ENCODE measurements at places on chromosomes 1 and 21.

DNA sequence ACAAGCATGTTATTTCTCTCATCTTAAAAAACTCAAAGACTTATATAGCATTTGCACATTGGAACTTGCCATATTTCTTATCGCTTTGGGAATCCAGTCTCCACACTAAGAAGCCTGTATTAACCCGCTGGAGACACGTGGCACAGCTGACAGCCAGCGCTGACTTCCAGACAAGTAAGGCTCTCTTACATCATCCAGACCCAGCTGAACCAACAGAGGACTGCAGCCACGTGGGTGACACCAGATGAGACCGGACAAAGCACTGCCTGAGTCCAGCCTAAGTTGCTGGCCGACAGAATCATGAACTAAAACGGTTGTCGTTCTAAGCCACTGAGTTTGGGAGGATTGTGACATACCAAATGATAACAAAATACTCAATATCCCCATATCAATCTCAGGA lies 6.3 kb upstream of the CD247 start:
- DNase-seq = no peak

GRCh38 chr1:185152187-185152767 lies 4.5 kb downstream of the TRMT1L start:
- no peak for DNase-seq

DNA sequence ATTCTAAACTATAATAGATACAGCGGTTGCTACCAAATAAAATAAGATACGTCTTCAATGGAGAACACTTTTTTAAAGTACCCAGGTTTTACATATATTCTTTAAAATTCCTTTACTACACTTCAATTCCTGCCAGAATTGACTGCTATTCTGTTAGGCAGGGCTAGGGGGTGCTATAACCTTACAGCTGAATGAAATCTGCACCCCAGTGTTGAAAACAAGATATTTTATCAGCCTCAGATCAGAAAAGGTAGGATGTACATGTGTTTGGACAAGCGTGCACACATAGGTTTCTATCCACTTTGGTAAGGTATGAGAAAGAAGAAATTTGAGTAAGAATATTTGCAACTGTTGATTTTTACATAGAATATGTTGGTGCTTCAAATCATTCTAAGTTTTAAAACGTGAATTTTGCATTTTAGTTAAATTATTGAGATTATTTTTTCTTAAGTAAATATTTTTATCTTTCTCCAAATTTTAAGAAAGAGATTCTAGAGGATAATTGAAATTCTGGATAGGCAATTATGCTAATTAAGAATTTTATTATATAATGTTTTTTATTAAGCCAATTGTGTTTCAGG lies 490.8 kb upstream of the ADGRL4 start:
- DNase-seq = peak; percentile 10

- DNase-seq = no peak
Observed at GRCh38 chr1:9654834-9655723, 3.5 kb downstream of the PIK3CD start.

- DNase-seq = no peak
Observed at GRCh38 chr1:222757646-222758268, 20.8 kb downstream of the FAM177B start.

- no peak for DNase-seq
Observed at GRCh38 chr1:171699531-171699930, 42.3 kb downstream of the VAMP4 start.

DNA sequence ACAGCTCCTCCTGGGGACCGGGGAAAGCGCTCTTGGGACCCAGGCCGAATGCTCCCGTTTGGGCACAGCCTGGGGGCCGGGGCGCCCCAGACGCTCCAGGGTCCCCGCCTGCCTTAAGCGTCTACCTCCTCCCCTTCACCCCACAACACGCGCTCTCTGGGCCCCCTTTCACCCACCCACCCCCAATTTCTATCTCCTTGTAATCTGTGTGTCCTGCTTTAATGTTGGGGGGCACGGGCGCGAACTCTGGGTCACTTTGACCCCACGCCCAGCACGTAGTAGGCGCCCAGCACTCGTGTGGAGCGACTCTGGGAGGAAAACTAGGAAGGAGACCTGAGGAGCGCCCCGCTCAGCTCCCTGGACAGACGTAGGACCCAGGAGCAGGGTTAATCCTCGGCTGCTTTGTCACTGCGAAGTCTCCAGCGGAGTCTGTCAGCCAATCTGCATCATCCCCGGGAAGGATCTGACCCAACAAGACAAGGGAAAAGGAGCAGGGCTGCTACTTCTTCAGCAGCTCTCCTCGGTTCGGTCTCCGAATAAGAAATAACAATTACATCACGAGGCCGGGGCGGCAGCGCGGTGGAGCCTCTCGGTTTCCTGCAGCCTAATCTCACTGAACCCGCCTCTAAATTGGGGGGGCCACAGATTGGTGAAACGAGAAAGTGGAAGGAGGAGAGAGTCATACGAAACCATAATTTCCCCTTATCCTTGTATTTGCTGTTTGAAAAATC lies 757 bp upstream of the NRIP1 start:
- DNase-seq = peak; percentile 72

- DNase-seq = no peak
Observed at GRCh38 chr1:208085655-208086515, 158.3 kb downstream of the PLXNA2 start.

- DNase-seq = no peak
Observed at GRCh38 chr1:192546596-192547190, 28.9 kb upstream of the RGS1 start.

DNA sequence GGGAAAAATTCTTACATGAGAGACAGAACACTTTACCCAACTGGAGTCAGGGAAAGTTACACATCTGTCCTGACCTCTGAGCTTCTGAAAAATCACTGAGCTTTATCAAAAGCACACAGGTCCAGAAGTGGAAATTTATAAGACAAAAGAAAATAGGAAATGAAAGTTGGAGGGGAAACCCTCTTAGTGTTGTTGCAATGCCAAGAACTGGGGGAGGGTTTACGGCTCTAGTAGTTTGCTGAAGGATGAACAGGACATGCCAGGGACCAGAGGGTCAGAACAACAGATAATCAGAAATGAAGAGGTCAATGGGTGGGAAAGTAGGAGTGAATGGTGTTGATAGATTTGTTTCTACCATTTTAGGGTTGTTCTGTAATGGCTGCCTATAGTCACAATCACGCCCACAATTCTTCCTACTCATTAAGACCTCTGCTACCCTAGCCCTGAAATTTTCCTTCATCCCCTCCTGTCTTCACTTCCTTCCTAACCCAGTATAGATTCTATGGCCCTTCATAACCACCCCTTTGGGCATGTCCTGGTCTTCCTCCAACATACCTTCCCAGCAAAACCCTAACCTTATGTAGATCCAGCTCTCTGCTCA lies 30.3 kb upstream of the FMOD start:
- DNase-seq = no peak

DNA sequence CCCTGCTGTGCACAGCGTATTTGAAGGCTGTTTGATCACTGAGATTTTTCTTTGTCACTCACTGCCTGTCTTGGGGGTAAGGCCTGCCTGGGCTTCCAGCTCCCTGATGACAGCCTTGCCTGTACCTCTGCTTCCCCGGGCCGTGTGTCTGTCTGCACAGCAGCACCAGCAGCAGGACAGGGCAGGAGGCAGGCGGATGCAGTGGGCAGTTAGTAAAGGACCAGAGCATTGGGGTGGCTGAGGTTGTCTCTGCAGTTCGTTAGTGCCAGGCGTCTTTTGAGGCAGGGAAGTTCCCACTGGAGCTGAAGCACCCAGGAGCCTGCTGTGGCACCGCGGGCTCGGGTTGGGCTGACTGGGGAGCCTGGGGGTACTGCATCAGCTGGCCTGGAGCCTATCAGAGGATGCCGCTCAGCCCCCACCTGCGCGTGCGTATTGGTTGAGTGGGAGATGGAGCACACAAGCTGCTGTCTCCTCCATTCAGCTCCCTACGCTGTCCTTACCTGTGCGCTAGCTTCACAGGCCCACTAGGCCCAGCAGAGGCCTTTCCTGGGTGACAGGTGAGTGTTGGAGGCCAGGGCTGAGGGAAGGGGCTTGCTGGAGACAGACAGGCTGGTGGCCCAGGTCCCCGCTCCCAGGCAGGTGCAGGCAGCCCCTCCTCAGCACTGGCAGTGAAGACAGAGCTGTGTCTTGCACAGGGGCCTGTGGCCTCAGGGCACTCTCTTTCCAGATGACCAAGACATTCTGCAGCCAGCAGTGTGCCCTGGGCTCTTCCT lies 28.2 kb downstream of the SNAP47 start:
- DNase-seq = no peak

DNA sequence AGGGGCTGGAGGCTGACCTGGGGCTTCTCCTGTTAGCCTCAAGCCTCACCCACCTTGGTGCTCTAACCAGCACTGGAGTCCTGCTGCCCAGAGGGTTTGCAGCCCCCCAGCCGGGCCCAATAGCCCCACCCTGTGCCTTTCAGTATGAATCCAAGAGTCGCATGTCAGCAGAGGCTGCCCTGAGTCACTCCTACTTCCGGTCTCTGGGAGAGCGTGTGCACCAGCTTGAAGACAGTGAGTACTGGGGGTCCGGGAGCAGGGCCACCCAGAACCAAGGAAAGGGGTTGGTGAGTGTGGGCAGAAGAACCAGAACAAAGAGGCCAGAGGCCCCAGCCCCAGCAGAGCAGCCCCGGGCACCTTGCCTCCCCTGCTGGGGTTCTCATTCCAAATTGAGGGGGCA lies 25.6 kb downstream of the CDK18 start:
- no peak for DNase-seq

DNA sequence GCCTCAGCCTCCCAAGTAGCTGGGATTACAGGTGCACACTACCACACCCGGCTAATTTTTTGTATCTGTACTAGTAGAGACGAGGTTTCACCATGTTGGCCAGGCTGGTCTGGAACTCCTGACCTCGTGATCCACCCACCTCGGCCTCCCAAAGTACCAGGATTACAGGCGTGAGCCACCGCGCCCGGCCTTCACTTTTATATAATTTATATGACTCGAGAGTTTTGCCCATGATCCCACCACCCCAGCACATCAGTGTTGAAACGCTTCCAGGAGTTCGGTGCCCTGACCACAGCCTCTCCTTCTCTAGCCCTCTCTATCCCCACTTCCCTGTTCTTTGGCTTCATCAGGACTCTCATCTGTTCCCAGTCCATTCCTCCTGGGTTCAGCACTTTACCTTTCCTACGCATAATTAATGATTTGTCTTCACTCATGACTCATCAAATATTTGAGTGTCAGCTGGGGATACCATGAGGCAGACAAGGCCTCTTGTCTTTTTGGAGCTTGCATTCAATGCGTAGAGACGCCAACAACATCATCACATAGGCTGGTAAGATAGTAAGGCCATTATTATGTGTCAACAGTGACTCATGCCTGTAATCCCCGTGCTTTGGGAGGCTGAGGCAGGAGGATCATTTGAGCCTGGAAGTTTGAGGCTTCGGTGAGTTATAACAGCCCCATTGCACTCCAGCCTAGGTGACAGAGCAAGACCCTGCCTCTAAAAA lies 1.4 kb downstream of the PMF1 start:
- DNase-seq = no peak

- DNase-seq = no peak
Observed at GRCh38 chr1:117599286-117600221, 6.3 kb upstream of the TENT5C start.

DNA sequence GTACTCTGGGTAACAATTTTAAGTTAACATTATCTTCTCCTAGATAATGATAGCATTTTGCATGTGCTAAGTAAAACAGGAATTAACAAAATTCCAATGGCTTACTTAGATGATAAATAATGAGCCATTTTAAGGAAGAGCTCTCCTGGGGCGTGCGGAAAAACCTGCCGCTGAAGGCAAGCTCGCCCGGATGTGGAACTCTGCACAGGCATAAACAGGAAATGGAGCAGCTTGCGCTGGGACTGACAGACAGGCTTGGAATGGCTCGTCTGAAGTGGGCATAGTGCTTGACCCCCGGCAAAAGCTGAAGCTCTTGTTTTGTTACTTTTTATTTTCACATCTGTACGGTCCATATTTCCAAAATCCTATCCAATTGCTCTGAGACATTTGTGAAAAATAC lies 169.2 kb downstream of the ZNF281 start:
- no peak for DNase-seq

- DNase-seq = no peak
Observed at GRCh38 chr1:63904826-63905225, 131.0 kb downstream of the ROR1 start.

DNA sequence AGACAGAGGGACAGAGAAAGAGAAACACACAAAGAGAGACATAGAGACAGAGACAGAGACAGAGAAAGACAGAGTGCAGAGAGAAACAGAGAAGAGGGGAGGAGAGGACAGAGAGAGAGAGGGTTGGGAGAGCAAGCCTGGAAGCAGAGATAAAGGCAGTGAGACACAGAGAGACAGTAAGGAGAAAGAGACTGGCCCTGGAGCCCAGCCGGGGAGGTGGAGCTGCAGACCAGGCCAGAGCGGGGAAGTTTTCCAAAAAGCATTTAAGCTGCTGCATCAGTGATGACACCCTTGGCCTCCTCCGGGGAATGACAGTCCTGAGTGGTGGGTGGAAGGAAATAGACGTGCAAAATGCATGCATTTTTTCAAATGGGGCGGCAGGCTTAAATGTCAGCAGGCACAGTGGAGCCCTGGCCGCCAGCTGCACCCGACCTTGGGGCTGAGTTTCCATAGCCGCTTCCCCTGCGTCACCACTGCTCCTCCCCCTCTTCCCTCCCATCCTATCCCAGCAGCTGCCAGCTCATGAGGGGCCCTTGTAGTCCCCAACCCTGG lies 95.4 kb upstream of the KLHDC7A start:
- no peak for DNase-seq

GRCh38 chr1:46657775-46658174 lies 10.4 kb downstream of the ATPAF1 start:
- no peak for DNase-seq

DNA sequence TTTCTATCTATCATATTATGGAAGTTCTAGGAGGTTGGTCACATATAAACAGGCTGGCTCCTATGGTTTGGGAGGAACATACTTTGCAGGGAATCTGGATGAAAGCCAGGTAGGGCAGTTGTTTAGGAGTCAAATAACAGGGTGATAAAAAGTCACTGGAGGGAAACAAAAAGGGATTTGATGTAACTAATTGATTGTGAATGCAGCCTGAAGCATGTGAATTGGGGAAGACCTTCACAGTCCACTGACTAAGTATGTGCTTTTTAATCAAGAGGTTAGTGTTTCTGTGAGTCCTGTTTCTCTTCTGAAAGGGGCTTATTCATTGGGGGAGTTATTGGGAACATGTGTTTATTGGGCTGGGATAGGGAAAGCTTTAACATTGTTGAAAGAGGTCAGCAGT lies 41.3 kb downstream of the HMCN1 start:
- DNase-seq = no peak

GRCh38 chr1:54794451-54795355 lies 6.4 kb downstream of the TTC22 start:
- DNase-seq = no peak

GRCh38 chr1:157856538-157856937 lies 14.9 kb upstream of the CD5L start:
- DNase-seq = no peak

DNA sequence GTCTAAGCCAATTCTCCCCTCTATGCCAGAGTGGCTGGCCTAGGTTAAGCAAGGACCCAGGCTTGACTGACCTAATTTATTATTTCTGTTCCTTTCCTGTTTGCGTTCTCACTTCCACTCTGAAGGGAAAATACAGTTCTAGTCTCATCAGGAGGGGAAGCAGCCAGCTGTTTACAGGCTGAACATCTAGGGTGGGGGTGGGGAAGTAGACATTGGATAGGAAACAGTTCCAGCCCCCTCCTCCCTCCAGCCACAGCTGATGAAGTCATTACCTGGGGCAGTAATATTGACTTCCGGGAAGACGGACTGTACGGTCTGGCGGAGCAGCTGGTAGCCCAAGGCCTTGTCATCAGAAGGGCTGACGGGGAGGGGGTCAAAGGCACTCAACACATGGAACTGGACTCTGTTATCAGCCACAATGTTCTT lies 17.6 kb downstream of the PM20D1 start:
- no peak for DNase-seq
